NCI-H187 treated with DMSO at 0.1 percent for 48 hours (cell line): ENCODE measurements at places on chromosomes 12 and 14.
A peak's percentile ranks its signal among the peaks of the same experiment; 100 is the strongest.

GRCh38 chr12:11228296-11228879, 41.1 kb downstream of the PRB3 start:
- DNase-seq, result peak; percentile 2

GRCh38 chr12:107730618-107731341, 30.2 kb downstream of the PRDM4 start:
- DNase-seq, result no peak

GRCh38 chr12:54398995-54399793, 14.7 kb upstream of the ZNF385A start:
- peak; percentile 47 for DNase-seq

- no peak for DNase-seq
These were observed 32.2 kb upstream of the DCD start for GRCh38 chr12:54680374-54680773.

GRCh38 chr12:131131808-131132117, 178.1 kb downstream of the ADGRD1 start:
- DNase-seq, result no peak
